ENCODE measurements at places on chromosomes 7 and 10. TPM values are rescaled to one million over a fixed set of nuclear protein-coding genes. Genes with fewer than 3 reads are reported as not detected.

SLC39A12 gene
- not detected for polyA plus RNA-seq

GOLGA7B gene
- not detected for polyA plus RNA-seq

CNNM2 gene
- 1.3 TPM for polyA plus RNA-seq

MKI67 gene
- 19.5 TPM for polyA plus RNA-seq

FAM131B gene
- 0.50 TPM for polyA plus RNA-seq

CDH23 gene
- 0.08 TPM for polyA plus RNA-seq

DNA sequence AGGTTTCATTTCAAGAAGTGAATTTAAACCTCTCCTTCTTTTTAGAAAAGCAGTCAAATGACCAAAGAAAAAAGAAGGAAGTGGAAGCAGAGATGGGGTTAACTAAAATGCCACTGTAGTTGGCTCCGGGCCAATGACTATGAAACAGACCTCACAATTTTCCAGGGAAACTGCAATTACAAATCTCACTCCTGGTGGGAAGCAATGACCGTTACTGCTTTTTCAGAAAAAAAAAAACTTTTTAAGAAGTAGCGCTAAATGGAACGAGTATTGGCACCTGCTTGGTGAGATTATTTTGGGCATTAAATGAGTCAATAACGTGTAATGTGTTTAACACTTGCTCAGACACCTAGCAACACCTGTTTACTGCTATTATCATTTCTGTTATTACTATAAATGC is 1.2 kb downstream of the SFRP4 start:
- DNase-seq: no peak

GRCh38 chr7:76196786-76197185 is 4.9 kb upstream of the SRRM3 start:
- no peak for DNase-seq

- DNase-seq: peak; percentile 8
Measured at GRCh38 chr7:23811540-23811939, 101.5 kb downstream of the STK31 start.

DNA sequence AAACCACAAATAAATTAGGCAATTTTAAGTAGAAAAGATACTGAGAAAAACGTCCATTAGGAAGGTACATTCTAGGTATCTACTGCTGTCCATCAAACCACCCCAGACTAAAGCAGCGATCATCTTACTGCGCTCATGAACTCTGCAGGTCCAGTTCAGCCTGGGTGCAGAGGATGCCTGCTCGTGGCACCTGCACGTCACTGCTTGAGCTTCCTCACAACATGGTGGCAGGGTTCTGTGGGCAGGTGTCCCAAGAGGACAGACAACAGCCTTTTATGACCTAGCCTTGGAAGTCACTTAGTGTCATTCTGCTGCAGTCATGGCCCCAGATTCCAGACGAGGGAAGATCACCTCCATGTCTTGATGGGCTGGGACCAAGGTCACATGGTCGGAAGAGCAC is 93.4 kb downstream of the MICALL2 start:
- no peak for DNase-seq

GRCh38 chr10:89563861-89564478 is 28.6 kb upstream of the SLC16A12 start:
- peak; percentile 62 for DNase-seq

DNA sequence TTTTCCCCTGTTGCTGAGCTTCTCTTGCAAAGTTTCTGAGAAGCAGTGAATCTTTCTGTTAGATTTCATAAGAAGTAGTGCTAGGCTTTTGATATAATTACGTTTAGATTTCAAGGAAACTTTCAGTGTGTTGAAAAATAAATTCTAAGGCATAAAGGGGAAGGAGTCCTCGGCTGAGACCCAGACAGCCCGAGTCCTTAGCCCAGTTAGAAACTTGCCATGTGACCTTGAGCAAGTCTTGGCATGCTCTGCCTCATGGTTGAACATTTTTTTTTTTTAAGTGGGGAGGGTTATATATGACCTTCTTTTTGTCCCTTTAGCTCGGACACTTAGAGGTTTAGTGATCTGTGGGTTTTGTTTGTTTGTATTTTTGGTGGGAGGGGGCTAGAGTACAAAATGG is 117.5 kb downstream of the TCF7L2 start:
- DNase-seq: no peak

- DNase-seq: peak; percentile 60
Measured at GRCh38 chr10:121928528-121928884, 675 bp upstream of the ATE1 start.

- DNase-seq: no peak
Measured at GRCh38 chr10:14086596-14086995, 244.1 kb downstream of the FRMD4A start.

DNA sequence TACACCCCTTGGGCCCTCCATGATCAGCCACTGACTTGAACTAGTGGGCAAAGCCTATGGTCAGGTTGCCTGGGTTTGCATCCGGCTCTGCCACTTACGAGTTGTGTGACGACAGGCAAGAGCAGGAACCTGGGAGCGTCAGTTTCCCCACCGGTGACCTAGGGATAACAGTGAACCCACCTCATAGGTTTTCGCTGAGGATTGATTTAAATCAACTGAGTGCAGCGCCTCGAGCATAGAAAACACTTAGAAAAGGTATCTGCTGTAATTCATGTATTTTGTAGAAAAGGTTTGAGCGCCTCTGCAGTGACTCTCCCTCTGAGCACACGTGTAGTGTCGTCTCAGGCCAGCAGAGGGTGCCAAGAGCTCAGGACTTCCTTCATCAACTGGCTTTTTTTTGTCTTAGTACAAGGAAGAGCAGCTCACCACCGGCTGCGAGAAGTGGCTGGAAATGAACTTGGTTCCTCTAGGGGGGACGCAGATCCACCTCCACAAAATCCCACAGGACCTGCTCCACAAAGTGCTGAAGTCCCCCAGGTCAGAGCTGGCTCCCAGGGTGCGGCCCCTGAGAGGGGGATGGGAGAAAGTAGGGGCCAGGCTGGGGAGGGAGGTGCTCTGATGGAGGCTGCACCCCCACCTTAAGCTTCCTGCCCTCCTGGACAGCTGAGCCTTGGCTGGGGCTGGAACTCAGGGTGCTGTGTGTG is 27.7 kb downstream of the BTBD16 start:
- DNase-seq: peak; percentile 89

Data from GM23248 (cell line).